Central memory CD8-positive, alpha-beta T cell (primary cell): ENCODE measurements at places on chromosomes 4 and X.

DNA sequence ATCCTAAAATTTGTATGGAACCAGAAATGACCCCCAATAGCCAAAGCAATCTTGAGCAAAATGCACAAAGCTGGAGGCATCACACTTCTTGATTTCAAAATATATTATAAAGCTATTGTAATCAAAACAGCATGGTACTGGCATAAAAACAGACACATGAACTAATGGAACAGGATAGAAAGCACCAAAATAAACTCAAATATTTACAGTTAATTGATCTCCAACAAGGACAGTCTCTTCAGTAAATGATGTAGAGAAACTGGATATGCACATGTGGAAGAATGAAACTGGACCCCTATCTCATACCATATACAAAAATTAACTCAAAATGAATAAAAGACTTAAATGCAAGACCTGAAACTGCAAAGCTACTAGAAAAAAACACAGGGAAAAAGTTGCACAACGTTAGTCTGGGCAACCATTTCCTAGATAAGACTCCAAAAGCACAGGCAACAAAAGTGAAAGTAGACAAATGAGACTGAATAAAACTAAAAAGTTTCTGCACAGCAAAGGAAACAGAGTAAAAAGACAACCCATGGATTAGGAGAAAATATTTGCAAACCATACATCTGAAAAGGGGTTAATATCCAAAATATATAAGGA lies 64.9 kb downstream of the CD99L2 start:
- no peak for DNase-seq

GRCh38 chr4:121192480-121192879 lies 28.4 kb upstream of the TNIP3 start:
- DNase-seq: no peak

DNA sequence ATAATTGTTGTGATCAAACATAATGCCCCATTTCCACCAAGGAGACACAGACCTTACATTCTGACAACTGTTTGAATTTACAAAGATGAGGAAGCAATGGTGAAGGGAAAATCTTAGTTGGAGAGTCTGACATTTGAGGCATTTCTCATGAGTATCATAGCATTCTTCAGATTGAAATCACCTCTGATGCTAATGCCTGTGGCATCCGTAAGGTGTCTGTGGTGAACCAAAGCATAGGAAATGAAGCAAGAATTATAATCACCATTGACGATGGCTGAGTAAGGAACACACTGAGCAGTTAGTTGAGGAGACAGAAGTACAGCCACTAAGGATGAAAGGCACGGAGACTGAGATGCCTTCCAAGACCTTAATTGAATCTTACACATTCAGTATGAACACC lies 575.7 kb downstream of the TRIML1 start:
- DNase-seq: no peak

GRCh38 chr4:95426455-95426854 lies 122.3 kb downstream of the UNC5C start:
- no peak for DNase-seq

GRCh38 chr4:187547316-187547715 lies 448.3 kb upstream of the ZFP42 start:
- no peak for DNase-seq

- no peak for DNase-seq
These were observed 660.6 kb upstream of the TENM3 start for GRCh38 chr4:181582595-181582994.

DNA sequence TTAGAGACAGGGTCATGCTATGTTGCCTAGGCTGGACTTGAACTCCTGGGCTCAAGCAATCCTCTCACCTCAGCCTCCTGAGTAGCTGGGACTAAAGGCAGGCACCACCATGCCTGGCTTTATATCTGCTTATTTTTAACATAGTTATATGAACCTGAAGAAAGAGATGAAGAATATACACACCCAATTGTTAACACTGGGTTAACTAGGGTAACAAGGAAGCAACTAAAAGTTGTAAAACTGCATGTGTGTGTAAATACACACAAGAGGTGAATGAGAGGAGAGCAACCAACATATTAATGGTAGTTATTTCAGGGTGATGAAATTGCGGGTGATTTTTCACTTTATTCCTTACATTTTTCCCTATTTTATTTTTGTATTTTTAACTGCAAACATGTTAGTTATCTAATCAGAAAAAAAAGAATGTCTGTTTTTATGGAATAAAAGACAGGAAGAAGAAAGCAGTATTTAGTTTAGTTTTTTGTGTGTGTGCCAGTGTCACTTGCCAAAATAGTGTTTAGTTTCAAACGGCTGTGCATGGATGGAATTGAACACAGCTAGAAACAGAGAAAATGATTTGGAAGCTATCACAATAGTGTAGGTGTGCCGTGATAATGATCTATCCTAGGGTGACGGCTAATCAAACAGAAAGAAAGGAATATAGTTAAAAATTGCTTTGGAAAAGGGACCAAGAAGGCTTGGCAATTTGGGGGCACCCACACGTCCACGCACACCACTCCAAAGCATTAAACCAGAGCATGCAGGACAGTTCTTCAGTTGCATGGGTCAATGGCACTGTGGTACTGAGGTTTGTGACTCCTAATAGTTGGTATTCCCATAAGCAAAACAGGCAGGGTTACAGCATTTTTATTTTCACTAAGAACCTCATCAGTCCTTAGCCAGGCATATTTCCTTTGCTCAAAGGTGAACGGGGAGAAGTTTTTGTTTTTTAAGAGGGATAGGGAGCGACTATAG lies 89.1 kb upstream of the KLHL13 start:
- no peak for DNase-seq

GRCh38 chrX:20267931-20268701 lies 1.4 kb upstream of the RPS6KA3 start:
- DNase-seq: no peak

- DNase-seq: no peak
These were observed 13.4 kb upstream of the COL25A1 start for GRCh38 chr4:109315818-109316217.

- no peak for DNase-seq
These were observed 18.8 kb upstream of the COL25A1 start for GRCh38 chr4:109321232-109321631.

DNA sequence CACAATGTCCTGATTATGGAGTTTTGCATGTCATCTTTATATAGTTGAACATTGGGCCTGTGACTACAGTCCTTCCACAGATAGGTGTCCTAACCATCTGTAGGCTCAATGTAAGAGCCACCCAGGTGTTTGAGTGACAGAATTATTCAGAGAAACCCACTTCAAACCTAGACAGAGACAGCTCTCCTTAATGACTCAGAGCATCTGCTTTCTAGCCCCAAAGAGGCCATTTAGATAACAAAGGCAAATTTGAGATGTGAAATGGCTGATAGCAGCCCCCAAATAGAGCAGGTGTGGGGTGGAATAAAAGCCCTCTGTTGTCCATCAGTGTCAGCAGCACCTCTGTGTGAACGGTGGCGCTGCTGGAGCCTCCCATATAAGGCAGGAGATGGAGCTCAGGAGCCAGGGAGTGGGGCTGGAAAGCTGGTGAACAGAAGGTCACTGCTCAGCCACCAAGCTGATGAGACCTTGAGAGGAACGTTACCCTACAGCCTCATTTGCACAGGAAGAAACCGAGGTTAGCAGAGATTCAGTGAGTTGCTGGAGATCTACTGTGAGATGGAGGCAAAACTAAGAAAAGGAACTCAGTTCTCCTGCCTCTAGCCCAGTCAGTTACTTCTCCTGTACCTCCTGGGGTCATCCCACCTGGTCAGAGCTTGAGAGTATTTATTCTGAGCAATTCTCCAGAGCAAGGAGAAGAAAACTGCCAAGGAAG lies 153.3 kb upstream of the LNX1 start:
- DNase-seq: no peak

DNA sequence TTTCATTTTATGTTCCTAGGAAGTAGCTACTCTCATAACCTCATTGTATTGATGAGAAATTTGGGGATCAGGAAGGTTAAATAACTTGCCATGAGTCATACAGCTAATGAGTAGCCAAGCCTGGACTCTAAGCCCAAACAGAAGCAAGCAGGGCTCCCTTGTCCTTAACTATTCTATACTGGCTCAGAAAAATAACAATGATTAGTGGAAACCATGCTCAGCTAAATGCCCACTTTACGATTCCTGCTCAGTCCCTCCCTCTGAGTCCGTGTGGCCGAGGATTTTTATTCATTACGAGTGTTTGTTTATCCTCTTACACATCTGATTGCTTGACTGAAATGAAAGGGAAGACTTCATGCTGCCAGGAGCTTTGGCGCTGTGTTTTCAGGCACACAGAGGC lies 100.9 kb downstream of the SLC34A2 start:
- DNase-seq: no peak

DNA sequence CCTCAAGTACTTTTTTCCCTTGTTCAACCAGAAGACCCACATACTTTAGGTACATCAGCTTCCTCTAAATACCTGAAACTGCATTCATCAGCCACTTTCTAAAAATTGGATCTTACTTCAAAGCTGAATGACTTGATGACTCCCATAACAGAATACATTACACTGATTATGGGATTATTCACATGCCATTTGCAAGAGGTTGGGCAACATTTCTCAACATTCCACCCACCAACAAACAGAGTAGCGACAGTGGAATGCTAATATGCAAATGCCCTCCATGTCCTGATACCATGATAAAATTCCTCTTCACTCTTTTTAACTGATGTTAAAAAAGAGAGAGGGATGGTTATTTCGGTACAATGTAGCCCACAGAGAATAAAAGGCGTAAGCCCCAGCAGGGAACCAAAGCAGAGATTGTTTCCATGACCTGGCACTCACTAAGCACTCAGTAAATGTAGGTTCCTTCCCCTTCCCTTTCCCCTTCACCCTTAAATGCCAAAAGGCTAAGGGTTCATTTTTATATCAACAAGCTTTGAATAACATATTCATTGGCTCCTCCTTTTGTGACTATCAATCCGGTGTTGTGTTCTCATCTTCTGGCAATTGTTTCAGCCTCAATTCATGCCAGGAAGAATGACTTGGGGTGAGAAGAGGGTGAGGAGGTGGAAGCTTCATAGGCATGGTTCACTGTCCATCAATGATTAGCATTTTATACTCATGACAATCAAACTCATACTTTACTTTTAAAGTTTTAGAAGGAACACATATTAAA lies 317.2 kb downstream of the DHX15 start:
- DNase-seq: no peak

- no peak for DNase-seq
These were observed 568 bp downstream of the HTT start for GRCh38 chr4:3074846-3075651.

DNA sequence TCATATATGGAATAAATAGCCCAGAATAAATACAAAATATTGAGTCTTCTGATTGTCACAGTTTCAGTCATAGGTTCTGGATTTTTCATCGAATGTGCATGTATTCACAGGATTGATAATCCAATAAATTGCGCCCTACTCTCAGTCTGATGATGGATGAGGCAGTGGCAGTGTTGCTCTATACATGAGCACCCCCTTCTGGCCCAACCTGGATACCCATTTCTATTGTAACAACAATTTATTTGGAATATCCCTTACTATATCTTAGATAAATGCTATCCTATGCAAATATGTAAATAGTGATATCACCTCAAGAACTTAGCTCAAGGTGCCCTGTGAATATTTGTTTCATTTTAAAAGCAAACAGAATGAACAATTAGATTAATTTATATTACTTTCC lies 733.7 kb upstream of the PABPC4L start:
- DNase-seq: no peak

DNA sequence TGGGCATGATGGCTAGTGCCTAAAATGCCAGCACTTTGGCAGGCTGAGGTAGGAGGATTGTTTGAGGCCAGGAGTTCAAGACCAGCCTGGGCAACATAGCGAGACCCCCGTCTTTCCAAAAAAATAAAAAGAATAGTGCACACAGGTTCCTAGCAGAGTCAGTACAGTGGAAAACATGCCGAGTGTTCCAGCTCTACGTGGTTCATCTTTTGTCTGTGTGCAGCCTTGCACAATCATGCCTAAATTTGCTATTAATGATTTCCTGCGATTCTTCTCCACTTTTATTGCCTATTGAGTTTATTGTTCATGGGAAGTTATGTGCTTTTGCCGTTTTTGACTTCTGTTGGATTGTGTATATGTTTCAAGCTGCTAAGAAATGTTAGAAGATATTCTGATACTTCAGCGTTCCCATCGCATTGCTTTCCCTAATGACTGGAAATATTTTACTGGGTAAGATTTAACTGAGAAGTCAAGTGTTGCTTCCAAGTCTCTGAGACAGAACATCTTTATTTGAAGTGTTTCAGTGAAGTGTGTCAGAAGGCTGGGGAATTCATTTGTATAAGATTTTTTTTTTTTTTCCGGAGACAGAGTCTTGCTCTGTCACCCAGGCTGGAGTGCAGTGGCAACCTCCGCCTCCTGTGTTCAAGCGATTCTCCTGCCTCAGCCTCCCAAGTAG lies 11.3 kb downstream of the DOCK11 start:
- no peak for DNase-seq

GRCh38 chr4:153384160-153384559 lies 39.7 kb downstream of the MND1 start:
- no peak for DNase-seq

DNA sequence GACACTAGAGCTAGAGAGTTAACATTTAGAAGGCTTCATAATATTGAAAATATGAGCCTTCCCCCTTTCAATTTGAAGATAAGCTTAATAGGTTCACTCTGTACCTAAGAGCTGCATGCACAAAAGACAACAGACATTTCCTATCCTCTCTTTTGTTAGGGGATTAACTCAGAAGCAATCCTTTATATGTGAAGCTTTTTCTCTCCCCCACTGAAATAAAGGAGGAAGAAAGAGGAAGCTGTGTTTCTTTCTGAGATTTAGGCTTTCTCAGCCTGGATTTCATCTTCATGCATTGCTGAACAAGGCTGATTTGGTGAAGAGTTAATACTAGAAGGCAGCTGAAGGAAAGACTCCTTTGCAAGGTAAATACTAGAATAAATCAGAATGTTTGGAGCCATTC lies 21.0 kb upstream of the CABS1 start:
- DNase-seq: no peak

DNA sequence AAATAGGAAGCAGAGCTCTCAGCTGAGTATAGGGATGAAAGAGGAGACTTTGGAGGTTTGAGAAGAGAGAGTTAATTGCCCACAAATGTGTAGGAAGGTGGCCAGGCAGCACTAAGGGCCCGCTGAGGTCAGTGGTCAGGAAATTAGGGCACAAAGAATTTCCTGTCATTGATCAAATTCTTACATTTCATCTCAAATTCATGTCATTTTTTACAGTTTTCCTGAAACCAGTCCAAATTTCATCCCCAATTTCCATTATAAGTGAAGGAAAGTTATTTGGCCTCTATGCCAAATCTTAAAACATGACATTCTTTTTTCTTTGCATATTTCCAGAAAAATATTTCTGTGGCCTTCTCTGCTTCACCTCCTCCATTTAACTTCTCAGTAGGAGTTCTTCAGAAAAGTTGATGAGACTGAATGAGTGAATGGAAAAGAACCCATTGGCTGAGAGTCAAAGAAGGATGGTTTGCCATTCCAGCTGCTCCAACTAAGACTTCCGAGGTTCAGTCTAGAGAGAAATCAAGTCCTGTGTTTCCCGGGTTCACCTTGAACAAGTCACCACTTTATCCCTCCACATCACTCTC lies 68.7 kb upstream of the SPRY1 start:
- no peak for DNase-seq

DNA sequence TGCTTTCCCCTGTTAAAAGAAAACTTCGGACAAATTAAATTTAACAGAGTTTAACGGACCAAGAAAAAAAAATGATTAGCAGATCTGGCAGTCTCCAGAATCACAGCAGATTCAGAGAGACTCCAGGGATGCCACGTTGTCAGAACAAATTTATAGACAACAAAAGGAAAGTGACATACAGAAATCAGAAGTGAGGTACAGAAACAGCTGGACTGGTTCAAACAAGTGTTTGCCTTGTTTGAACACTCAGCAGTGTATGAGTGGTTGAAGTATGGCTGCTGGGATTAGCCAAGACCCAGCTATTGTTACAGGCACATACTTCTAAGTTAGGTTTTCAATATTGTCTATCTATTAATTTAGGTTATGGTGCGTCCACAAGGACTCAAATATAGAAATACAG lies 19.1 kb downstream of the PIR start:
- no peak for DNase-seq
